ENCODE measurements at places on chromosomes 3 and 15.

- DNase-seq = no peak
Observed at GRCh38 chr3:120446891-120447668, 3.7 kb downstream of the FSTL1 start.

- no peak for DNase-seq
Observed at GRCh38 chr3:29694331-29694730, 413.5 kb downstream of the RBMS3 start.

GRCh38 chr3:71726146-71726545, 944 bp upstream of the EIF4E3 start:
- no peak for DNase-seq

DNA sequence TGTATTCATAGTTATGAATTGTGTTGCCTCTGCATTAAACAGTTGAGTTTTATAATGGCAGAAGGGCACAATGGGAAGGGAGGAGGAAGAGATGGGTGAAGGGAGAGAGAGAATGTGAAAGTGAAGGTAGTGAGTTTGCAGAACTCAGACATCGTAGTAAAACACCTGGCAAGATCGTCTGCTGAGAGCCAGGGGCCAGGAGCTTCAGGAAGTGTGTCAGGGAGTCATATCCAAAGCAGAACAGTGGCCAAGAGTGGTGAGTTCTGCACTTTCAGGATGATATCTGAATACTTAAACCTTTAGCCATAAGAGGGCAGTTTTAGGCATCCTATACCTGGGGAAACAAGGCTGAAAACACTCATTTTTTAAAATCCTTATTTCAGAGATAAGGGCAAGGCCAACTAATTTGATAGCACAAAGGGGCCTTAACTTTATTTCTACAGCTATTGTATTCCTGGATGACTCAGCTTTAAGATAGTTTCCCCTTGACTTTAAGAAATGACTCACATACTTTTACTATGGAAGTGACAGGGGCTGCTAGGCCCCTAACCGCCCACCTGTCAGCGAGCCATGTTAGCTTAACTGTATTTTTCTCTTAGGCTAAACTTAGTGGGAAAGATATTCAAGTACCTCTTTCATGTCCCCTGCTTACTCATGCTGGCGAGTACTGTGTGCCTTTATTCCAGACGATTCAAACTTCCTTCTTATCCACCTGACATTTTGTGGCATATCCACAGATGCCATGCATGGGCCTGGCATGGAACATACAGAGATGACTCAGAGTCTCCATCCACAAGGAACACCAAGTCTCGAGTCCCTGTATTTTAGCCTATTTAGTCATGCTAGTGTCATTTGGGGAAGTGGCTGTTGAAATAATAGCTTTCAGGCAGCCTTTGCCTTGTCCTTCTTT, 53.9 kb downstream of the RLBP1 start:
- DNase-seq = peak; percentile 31

DNA sequence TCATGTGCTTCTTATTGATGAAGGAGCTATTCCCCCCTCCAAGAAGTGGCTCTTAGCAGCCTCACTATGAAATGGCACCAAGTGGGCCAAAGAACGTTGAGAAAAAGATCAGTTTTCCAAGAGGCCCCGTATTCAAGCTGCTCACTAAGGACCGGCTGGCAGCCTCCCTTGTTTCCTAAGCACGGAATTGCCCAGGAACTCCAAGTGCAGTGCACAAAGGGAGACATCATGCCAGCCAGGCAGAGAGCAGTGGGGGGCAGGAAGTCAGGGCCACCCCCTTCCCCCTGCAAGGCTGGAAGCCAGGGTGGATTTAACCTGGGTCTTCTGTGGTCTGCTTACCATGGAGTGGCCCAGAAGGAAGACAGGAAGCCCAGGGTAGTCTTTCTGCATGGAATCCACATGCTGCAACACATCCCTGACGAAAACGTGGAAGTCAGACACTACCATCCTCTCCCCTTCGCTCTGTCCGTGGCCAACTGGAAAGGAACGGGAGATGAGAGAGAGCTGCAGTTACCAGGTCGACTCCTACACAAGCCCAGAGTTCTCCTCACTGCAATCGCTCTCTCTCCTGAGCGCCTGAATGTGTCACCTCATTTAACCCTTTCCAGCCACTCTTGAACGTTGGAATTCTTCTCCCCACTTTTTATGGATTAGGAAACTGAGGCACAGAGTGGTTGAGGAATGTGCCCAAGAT, 49.5 kb downstream of the ABTB1 start:
- no peak for DNase-seq

DNA sequence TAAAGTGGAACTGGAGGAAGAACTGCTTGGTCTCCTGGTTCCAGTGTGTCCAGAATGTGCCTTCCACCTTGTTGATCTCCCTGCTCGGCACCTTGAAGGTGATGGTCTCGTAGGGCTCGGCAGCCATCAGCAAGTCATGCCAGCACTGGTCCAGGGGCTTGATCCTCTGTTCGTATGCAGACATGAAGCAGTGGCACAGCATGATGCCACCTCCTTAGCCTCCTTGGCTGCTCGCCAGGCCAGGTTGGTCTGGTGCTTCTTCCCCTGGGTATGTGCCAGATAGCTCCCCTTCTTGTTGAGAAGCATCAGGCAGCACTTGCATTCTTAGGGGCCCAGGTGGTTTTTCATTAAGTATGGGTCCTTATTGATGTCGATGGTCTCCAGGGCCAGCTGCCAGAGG, 17.8 kb upstream of the TXNRD3 start:
- no peak for DNase-seq

DNA sequence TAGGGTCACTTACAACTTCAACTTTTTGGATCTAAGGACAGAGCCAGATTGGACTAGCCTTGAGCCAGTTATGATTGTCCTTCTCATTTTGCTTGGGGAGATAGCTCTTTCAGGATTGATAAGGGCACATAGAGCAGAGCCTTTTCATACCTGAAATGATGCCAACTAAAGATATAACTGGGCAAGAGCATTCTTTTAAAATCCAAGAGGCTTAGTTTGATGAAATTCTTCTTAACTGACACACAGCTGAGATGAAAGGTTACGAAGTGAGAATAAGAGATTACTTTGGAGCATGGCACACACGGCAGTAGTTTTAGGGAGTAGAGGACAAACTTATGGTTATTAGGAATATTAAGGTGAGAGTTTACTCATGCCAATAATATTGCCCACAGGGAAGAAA, 12.7 kb downstream of the CD200 start:
- DNase-seq = no peak

DNA sequence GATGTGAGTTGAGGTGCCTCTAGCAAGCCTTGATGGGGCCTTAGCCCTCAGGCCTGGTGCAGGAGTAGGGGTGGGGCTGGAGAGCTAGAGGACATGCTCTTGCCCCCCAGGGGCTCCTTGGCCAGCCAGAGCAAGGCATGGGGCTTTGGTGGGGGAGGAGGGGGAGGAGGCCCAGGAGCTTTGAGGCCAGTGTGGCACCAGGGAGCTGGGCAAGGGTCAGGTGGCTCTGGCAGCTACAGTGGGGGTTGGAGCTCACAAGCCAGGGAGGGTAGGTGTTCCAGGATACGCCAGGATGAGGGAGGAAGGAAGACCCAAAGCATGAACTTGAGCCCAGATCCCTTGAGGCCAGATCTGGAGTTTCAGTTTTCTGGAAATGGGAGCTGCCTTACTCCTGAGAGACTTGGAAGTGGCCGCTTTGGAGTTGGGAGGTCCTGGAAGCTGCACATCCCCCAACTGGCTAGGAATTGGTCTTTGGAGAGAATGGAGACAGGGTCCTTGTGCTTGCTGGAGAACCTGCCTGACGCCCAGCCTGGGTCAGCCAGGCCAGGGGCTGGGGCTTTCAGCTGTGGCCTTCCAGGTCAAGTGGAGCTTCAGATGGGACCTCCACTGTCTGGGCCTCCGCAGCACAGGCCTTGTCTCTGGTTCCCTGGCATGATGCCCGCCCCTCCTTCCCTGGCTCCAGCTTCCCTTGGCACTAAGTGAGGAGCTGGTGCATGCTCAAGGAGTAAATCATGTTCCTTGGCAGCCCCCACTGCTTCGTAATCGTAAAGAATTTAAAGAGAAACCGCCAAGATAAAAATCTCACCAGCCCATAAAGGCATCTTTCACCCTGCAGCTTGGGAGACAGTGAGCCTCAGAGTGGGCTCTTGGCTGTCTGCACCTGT, 8.7 kb downstream of the SEMA3F start:
- DNase-seq = peak; percentile 95

GRCh38 chr3:30083315-30083714, 523.1 kb upstream of the TGFBR2 start:
- DNase-seq = no peak

GRCh38 chr3:193270451-193270850, 29.4 kb downstream of the PLAAT1 start:
- no peak for DNase-seq

DNA sequence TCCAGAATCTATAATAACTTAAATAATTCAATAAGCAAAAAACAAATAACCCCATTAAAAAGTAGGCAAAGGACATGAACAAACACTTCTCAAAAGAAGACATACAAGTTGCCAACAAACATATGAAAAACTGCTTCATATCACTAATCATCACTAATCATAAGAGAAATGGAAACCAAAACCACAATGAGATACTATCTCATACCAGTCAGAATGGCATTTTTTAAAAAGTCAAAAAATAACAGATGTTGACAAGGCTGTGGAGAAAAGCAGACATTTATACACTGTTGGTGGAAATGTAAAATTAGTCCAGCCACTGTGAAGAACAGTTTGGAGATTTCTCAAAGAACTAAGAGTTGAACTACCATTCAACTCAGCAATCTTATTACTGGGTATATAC, 19.5 kb upstream of the ZMAT3 start:
- no peak for DNase-seq

DNA sequence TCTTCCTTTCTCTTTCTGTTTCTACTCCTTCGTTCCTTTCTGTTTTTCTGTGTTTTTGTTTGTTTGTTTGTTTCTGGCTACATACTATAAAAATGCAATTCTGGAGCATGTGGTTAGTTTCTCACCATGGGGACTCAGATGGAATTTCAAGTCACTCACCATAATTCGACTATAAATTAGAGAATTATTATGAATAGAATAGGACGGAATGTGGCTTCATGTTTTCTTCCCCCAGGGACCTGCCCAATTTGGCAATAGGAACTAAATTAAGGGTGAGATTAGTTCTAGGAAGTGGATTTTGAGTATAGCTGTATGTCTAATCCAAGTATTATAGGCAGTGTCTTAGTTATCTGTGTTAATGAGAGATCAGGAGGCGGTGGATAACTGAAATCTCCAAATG, 96.9 kb downstream of the THSD4 start:
- DNase-seq = peak; percentile 72

DNA sequence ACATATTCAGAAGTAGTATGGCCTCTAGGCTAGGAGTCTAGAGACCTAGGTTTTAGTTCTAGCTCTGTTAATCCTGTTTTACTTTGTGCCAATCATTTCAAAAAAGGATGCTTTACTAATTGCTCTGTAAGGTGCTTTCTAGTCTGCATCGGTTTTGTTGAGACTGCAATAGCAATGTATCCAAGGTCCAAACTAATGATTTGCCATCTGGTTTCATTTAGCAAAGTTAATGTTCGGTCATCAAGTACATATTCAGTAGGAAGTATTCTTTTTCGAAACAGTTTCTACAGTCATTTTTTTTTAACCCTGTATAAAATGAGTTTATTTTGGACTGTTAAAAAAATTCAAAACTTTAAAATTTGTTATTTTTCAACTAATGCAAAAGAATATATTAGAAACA, 2.0 kb upstream of the GALK2 start:
- no peak for DNase-seq

- no peak for DNase-seq
Observed at GRCh38 chr3:87546216-87546615, 269.8 kb upstream of the POU1F1 start.

DNA sequence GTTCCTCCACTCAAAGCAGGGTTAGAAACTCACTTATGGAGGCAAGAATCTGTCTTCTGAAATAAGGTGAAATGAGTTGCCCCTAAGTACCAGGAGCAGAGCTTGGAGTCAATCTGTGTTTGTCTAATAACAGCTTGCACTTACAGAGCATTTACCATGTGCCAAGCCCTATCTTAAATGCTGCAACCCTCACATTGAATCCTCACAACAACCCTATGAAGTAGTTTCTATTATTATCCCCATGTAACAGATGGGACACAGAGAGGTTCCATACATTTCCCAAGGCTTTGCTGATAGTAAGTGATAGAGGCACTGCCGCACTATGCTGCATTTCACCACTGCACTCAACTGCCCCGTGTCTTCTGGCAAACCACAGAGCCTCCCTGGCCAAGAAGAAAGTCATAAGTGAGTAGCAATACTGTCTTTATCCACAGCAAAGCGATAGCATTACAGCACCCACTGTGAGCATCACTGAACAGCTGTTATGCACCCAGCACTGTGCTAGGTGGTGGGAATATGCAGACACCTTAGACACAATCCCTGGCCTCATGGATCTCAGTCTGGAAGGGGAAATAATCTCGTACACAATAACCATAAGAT, 141.5 kb downstream of the SSR3 start:
- DNase-seq = no peak

GRCh38 chr15:53189860-53190259, 399.7 kb upstream of the ONECUT1 start:
- no peak for DNase-seq

GRCh38 chr3:100852840-100853239, 140.4 kb downstream of the ABI3BP start:
- DNase-seq = no peak

- DNase-seq = no peak
Observed at GRCh38 chr15:69559440-69560190, 107.0 kb downstream of the RPLP1 start.

- no peak for DNase-seq
Observed at GRCh38 chr3:188000361-188000861, 153.5 kb upstream of the LPP start.

- DNase-seq = peak; percentile 35
Observed at GRCh38 chr15:34799149-34800101, 4.1 kb upstream of the ACTC1 start.

GRCh38 chr3:54341811-54342210, 219.5 kb downstream of the CACNA2D3 start:
- DNase-seq = no peak

- no peak for DNase-seq
Observed at GRCh38 chr3:179826247-179826637, 173.4 kb downstream of the USP13 start.

DNA sequence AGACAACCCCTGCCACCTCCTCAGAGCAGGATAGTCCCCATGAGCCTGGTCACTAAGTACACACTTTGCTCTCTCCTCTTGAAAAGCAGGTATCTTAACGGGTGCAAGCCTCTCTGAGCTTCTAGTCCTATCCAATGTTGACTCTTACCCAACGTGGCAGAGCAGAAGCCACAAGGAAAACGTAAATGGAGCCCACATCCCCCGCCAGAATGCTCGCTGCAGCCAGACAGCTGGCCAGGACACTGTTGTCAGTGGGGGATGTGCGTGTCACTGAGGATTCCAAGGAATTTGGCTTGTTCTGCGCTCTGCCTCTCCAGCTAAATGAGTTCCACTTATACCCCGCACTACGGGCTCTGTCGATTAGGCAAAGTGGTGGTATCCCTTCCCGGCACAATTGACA, 67.8 kb upstream of the IGF1R start:
- peak; percentile 50 for DNase-seq

GRCh38 chr3:38650248-38650951, 913 bp upstream of the SCN5A start:
- no peak for DNase-seq

- DNase-seq = no peak
Observed at GRCh38 chr15:98834976-98835375, 172.6 kb downstream of the PGPEP1L start.

GRCh38 chr3:153254361-153254760, 92.3 kb downstream of the RAP2B start:
- no peak for DNase-seq

- peak; percentile 85 for DNase-seq
Observed at GRCh38 chr3:171838218-171838720, 4.9 kb upstream of the TMEM212 start.

- DNase-seq = no peak
Observed at GRCh38 chr3:40397912-40398311, 10.9 kb downstream of the ENTPD3 start.

GRCh38 chr15:81865850-81866537, 179.8 kb downstream of the MEX3B start:
- DNase-seq = no peak
